ENCODE measurements at places on chromosomes 11 and 22.

- DNase-seq, result peak; percentile 98
Measured at GRCh38 chr11:65493367-65494176, 5.3 kb upstream of the MALAT1 start.

DNA sequence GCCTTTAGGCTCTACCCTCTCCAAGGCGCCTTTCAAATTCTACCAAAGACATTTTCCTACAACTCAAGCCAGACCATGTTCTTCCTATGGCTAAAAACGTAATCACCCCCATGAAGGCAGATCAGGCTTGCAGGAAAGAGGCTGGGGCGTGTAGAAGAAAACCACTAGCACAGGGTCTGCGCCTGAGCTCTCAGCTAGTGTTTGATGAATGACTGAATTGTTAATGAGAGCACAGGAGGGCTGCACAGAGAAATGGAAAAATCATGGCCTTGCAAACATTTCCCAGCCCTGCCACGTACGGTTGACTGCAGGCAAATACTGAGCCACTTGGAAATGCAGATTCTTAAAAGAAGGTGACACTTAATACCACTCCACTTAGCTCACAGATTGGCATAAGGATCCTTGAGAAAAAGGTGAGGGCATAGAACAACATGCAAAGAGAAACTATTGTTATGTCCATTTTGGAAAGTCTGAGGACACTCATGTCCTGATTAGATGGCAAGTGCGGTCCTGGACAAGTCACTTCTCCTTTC, 148.6 kb downstream of the NXPE2 start:
- DNase-seq, result no peak

- DNase-seq, result peak; percentile 7
Measured at GRCh38 chr11:113531575-113532451, 56.6 kb upstream of the DRD2 start.

GRCh38 chr11:61955422-61956135, 5.4 kb downstream of the BEST1 start:
- no peak for DNase-seq

- DNase-seq, result peak; percentile 77
Measured at GRCh38 chr11:3865388-3866193, 10.1 kb downstream of the STIM1 start.

GRCh38 chr11:98243897-98244296, 776.9 kb upstream of the CNTN5 start:
- no peak for DNase-seq

DNA sequence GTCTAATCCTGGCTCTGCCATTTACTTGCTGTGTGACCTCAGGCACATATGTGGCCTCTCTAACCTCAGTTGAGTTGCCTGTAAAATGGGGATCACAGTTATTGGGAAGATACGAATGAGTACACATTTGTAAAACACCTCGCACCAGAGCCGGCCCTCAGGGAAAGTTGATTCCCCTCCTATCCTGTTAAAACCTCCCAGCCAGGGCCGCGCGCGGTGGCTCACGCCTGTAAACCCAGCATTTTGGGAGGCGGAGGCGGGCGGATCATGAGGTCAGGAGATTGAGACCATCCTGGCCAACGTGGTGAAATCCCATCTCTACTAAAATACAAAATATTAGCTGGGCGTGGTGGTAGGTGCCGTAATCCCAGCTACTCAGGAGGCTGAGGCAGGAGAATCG, 7.8 kb upstream of the MYBPC3 start:
- no peak for DNase-seq

GRCh38 chr11:99020352-99021225, at the start of gene CNTN5:
TSS of gene CNTN5 (plus strand) at chr11:99020949.
- DNase-seq, result peak; percentile 3

- DNase-seq, result no peak
Measured at GRCh38 chr11:120078397-120078796, 59.5 kb downstream of the TRIM29 start.

- no peak for DNase-seq
Measured at GRCh38 chr22:42801252-42802080, 55.6 kb downstream of the ARFGAP3 start.

DNA sequence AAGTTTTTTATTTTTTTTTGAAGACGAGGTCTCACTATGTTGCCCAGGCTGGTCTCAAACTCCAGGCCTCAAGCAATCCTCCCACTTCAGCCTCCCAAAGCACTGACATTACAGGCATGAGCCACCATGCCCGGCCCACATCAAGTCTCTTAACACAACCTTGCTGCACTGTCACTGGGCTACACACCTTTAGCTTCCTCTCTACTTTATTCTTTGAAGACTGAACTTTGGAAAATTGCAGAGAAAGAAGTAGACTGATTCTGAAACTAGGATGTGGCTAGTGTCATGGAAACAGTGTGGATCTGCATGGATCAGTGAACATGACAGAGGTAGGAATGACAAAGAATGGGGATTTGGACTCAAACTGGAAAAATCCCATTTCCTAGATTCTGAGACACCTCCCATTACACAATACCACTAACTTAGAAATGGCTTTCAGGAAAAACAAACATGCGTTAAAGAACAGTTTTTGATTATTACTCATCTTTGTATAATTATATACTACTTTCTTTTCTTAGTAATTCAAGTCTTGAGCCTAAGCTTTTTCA, 99.6 kb upstream of the SPON1 start:
- no peak for DNase-seq

GRCh38 chr11:59115553-59115952, 8.5 kb downstream of the FAM111B start:
- DNase-seq, result no peak

GRCh38 chr11:43923406-43924111, 18.9 kb upstream of the C11orf96 start:
- DNase-seq, result peak; percentile 67

GRCh38 chr22:37020192-37020479, 594 bp downstream of the MPST start:
- peak; percentile 54 for DNase-seq

GRCh38 chr11:1785749-1786413, 22.2 kb upstream of the CTSD start:
- peak; percentile 30 for DNase-seq

DNA sequence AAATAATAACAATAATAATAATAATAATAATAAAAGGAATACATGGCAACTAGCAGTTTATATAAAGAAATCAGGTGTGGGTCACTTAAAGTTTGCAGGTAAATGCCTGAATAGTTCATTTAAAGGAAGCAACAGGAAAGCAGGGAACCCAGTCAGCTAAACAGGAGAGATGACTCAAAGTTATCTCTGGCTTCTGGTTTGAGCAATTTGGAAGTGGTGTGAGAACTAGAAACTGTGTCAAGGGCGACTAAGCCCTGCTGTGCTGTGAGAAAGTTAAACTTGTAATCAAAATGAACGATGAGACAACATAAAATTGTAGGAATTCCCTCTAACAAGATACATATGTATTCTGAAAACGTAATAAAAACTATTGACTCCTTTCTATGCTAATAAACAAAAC, 35.5 kb downstream of the SLC22A9 start:
- no peak for DNase-seq

GRCh38 chr22:28024422-28024888, 105.4 kb upstream of the PITPNB start:
- DNase-seq, result no peak

GRCh38 chr11:32307913-32308312, 127.4 kb downstream of the WT1 start:
- DNase-seq, result no peak

DNA sequence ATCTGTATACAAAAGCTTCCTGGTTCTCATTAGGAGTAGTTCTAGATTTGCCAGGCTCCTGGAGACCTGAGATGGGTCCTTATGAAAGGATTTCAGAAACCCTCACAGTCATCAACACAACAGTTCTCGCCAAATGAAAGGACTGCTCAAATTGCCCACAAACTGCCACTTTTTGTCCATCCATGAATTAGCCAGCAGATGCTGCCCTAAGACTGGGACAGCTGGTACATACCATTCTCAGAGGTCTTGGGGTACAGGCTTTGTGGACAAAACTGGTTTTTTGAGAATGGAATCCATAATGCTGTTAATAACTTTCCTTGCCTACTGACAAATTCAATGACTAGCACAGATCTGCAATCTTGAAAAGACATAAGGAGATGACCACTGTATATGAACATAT, 23.4 kb upstream of the BDNF start:
- DNase-seq, result peak; percentile 34

GRCh38 chr11:14609902-14610301, 33.7 kb upstream of the PDE3B start:
- DNase-seq, result no peak

GRCh38 chr22:39990686-39991085, 4.1 kb upstream of the FAM83F start:
- DNase-seq, result no peak

DNA sequence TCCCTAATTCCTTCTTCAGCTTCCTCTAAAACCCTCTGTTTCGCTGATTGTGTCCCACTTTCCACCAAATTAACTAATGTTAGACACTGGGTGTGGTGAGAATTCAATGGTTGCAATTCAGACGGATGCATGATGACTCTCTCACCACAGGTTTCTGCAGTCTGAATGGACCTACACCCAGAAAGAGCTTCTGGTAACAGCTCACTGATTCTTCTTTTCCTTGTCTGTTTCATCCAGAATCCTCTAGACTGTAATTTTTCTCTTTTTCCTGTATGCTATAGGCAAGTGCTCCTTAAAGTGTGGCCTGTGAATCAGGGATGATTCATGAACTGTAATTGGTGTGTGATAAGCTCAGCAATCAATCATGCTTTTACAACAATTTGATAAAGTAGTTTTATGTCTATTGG, 18.1 kb downstream of the MMP10 start:
- DNase-seq, result peak; percentile 61

- peak; percentile 55 for DNase-seq
Measured at GRCh38 chr11:119318240-119319135, 1.6 kb upstream of the MCAM start.

- peak; percentile 3 for DNase-seq
Measured at GRCh38 chr11:111018566-111018965, 227.0 kb upstream of the POU2AF2 start.

- DNase-seq, result no peak
Measured at GRCh38 chr11:77515063-77515462, 41.2 kb upstream of the PAK1 start.

- peak; percentile 50 for DNase-seq
Measured at GRCh38 chr22:22787786-22788459, 99.7 kb upstream of the IGLL5 start.

- peak; percentile 96 for DNase-seq
Measured at GRCh38 chr11:75142714-75143419, 8.0 kb upstream of the SLCO2B1 start.

DNA sequence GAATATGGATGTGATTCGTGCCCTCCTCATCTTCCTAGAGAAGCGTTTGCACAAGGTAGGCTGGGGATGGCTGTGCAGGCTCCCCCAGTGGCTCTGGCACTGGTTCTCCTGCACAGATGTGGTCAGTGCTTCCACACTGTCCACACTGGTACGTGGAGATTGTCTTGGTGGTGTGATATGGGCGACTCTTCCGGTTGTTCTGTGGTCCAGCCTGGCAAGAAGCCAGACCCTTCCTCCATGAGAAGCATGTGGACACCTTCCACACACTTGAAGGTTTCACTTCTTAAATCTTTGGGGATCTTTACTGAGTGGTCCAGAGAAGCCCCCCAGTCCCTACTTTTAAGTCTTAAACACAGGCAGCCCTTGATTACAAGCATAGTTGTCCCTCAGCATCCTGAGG, 3.8 kb downstream of the RIC8A start:
- no peak for DNase-seq

DNA sequence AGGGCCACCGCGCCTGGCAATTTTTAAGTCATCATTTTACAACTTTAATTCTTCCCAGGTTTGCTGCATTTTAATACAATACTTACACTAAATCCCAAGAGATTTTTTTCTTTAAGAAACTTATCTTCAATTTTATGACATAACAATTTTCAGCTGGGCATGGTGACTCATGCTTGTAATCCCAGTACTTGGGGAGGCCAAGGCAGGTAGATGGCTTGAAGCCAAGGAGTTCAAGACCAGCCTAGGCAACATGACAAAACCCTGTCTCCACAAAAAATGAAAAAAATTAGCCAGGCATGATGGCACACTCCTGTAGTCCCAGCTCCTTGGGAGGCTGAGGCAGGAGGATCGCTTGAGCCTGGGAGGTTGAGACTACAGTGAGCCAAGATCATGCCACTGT, 38.8 kb downstream of the CLDN25 start:
- DNase-seq, result no peak

DNA sequence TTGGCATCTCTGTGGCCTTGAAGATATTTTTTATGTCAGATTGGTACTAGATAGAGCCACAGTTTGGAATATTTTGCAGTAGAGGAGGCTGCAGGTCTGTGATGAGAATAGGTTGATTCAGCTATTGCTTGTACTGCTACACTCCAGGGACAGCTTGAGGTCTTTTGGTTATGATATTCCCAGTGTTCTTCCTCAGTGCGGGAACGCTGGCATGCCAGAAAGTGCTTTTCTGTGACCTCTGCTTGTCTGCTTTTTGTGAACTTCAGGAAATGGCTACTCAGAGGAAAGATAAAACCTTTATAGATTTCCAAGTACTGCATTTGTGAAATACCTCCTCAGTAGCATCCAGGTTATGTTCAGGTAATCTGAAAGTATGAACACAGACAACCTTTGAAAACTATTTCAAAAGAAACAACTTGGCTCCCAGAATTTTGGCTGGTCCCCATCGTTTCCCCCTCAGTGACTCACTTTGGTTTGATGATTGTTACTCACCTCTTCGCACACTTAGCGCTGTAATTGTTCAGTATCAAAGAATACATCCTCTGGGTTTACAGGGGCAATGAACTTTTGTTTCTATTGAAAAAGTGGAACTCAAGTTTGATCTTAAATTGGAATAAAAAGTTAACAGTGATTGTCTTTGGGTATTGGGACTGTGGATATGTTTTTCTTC, 191.4 kb downstream of the HIPK3 start:
- DNase-seq, result no peak

DNA sequence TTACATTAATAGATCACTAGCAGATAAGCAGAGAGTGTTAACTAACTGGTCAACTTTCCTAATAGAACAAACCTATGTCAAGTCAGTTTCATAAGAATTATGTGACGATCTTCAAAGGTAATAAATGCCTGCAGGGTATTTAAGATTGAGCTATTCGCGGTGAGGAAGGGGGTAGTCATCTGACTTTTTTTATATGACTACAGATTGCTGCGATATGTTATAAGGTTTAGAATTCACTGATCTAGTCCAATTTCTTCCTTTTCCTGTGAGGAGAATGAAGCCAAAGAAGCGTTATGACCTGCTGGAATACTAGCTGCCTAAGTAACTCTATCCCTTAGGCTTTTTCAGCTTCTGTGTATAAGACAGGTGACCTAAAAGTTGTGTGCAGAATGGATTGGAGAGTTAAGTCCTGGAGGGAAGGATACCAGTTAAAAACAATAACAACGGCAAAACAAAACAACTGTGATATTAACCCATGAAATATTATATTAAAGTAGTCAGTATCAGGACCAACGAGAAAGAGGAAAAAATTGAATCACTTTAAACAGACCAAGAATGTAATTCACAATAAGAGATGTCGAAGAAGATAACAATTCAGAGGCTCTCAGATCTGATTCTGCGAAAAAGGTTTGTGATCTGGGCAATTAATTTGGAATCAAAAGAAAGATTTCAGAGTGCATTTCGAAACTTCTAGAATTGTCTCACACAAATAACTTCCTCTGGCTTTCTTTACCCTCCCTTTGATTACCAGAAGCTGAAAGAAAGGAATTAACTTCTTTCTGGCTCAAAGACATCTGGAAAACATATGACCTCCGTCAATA, 630 bp downstream of the CASP4 start:
- peak; percentile 28 for DNase-seq

Data from EH (cell line).